ENCODE measurements at places on chromosomes 4 and X.
A peak's percentile ranks its signal among the peaks of the same experiment; 100 is the strongest.

DNA sequence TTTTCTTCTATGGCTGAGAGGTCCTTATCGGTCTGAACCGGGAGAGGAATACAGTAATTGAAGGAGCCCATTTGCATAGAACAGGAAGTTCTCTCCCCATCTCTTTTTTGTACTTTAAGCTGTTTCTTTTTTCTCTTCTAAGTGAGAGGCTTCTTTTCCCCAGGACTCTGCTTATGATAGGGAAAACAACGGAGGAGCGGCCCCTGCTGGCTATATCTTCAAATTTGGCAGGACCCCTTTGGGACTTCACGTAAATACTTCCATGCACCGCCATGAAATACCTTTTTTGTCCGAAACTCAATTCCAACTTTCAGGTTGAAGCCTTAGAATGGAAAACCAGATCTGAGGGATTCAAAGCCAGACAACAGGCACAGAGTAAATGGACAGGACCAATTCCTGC, 1153.0 kb upstream of the INTU start:
- DNase-seq, result no peak

DNA sequence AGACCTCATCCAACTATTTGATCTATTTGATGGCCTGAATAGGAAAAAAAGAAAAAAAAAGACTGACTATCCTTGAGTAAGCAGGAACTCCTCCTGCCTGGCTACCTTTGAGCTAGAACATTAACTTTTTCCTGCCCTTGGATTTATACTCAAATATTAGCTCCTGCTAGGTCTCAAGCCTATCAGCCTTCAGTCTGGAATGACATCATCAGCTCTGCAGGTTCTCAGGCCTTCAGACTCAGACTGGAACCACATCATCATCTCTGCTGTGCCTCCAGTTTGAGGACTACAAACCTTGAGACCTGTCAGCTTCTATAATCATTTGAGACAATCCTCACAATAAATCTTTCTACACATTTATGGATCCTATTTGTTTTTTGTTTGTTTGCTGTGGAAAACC, 754.0 kb upstream of the SLIT2 start:
- DNase-seq, result no peak

DNA sequence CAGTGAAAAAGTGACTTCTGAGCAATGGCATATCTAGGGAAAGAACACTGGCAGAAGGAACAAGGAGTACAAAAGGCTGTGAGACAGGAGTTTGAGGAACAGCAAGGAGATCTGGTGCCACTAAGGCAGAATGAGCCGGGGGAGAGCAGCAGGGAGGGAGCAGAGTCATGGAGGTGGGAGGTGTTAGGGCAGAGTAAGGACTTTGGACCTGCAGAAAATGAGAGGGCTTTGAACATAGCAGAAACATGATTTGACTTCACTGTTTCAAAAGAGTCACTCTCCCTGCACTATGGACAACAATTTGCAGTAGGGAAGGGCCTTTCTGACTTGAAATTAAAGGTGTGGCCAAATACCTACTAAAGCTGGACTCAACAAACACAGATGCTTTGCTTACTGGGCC, 356.2 kb downstream of the ADGRL3 start:
- DNase-seq, result no peak

- DNase-seq, result no peak
Observed at GRCh38 chrX:154517101-154517781, 1.2 kb upstream of the FAM3A start.

DNA sequence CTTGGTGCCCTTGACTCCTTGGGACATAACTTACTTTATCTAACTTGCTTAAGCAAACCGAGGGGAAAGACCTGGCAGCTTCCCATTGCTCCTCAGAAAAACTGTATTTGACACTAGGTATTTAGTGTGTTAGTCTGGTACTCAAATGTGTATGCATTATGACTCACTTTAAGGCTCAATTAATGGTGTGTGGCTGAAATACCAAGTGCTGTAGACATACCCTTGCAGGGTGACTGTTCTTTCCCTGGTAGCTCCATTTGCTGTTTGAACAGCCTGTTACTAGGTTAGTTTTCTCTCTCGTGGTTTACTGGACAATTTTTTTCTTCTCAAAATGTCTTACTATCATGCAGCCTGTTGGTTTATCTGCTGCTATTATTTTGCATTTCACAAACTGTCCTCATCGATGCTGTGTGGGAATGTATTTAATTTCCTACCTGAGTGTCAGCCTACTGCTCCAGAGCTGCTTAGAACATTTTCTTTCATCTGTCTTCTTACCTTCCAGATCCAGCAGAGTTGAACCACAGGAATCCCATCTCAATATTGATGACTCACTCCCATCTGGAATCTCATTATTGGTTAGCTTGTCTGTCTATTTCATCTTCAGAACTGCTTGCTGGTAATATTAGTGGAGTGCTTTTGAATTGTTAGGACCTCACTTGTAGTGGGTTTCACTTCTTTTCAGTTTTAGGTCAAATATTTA, 158.0 kb upstream of the FAT1 start:
- no peak for DNase-seq

- DNase-seq, result no peak
Observed at GRCh38 chr4:98564852-98565251, 93.6 kb downstream of the TSPAN5 start.

DNA sequence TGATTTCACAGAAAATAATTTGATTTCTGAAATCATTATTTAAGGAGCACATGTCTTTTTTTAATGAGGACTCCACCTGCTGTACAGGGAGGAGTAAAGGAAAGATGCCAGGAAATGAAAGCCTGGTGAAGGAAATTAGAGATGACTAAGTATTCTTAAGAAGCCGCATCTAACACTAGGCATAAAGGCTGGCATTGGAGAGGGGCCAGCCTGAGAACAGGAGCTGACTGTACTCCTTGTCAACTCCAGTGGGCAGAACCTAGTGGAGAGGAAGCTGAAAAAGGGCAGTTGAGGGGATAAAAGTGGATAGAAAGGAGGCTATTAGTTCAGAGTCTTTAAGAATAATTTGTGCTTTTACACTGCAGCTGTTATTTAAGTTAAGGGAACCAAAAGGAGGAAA, 393.0 kb downstream of the PPP1R2C start:
- DNase-seq, result no peak

- DNase-seq, result peak; percentile 39
Observed at GRCh38 chr4:108172753-108173598, 4.2 kb upstream of the LEF1 start.

DNA sequence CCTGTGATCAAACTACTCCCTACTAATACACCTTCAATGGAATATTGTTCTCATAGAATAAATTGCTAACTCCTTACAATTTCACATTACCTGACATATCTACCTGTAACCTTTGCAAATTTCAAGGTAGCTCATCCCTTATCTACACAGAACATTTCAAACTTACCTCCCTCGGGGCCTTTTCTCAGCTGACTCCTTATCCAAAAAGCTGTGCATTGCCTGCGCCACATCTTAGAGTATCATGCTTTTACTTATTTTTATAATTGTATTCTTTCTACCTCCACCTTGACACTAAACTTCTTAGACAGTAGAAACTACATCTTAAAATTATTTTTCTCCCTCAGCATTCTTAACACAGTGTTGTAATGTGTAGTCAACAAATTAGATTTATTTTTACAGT, 198.5 kb downstream of the FBXO8 start:
- DNase-seq, result no peak

DNA sequence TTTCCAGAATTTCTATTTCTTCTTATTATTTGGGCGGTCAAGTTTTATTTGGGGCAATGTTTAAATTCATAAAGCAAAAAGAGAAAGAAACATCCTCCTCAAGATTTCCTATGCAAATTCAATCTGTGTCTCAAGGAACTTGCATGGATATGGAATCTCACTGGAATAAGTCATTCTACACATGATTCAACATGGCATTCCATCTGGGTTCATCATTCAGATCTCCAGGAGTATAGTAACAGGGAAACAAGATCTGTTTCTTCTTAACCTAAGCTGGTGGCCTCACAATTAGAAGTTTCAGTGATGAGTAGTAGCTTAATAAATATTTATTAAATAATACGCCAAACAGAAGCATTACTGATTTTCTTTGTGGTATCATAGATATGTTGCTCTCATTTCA, 19.8 kb downstream of the KLHL34 start:
- no peak for DNase-seq

GRCh38 chr4:41681054-41681453, 67.5 kb downstream of the PHOX2B start:
- no peak for DNase-seq

DNA sequence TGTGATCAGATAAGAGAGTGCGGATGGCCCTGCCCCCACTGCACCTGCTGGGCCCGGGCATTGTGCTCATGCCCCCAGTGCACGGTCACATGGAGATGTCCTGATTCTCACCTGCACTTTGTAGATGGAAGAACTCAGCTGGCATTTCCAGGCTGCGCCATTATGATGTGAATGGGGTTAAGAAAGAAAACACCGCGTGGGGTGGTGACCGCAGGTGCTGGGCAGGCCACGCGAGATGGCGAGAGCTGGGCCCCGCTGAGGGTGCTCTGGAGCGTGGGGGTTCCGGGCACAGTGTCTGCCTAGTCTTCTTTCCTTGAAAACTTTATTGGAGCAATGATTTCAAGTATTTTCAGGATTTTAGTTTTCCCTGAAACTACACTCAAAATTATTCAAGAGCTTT, 17.8 kb upstream of the HGFAC start:
- DNase-seq, result no peak

- no peak for DNase-seq
Observed at GRCh38 chrX:131201986-131202385, 87.1 kb downstream of the IGSF1 start.

DNA sequence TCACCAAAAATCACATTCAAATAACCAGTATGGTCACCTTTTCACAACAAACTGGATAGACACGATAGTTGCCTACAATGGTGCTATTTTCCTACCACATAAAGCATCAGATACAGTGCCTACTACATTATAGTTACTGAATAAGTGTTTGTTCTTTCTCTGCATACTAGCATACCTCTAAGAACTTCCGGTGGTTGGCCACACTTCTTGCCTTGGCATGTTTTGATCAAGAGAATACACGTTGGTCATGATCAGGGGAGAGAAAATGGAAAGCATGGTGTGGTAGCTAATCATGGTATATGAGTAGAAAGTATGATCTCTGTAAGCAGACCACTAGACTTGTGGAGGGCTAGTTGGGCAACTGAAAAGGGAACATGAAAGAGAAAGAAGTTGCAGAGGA, 322.8 kb upstream of the DIAPH2 start:
- no peak for DNase-seq

- no peak for DNase-seq
Observed at GRCh38 chr4:147362938-147363337, 118.0 kb upstream of the EDNRA start.

GRCh38 chrX:72714478-72714916, 391 bp upstream of the PHKA1 start:
- DNase-seq, result no peak

- no peak for DNase-seq
Observed at GRCh38 chr4:6908432-6909112, 1.1 kb upstream of the TBC1D14 start.

- no peak for DNase-seq
Observed at GRCh38 chr4:81204571-81204970, 10.5 kb downstream of the PRKG2 start.

- DNase-seq, result no peak
Observed at GRCh38 chr4:130738233-130738632, 1642.3 kb downstream of the C4orf33 start.

DNA sequence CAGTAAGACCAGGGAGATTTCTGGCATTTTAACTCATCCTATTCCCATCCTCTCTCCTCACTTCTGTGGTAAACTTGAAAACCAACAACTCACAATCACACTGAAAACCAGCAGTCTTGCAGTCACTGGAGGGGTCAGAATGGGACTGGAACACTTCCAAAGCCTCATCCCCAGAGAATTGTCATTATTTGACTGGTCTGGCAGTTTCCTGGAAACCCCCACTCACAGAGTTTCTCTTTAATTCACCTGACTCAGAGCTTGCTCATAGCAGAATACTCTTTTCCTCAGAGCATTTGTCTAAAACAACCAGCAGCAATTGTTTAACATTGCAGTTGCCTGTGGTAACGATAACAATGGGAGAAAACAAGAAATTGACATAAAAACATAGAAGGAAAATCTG, 7.3 kb upstream of the RAB9B start:
- no peak for DNase-seq

DNA sequence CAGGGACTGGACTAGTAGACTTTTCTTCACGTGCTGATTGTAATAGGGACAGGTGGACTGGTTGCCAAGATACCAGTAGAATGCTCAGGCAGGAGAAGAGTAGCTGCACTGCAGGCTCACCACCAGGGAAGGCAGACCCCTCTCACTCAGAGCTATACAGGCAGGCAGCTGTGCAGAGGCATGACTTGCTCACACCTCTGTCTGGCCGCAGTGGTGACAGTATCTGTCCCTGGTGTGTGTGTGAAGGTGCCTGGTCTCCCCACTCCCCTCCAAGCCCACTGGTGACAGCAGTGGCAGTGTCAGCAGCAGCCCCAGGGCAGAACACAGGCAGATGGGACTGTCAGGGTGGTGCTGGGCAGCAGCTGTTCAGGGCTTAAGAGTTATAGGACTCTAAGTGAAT, 140.7 kb downstream of the RPS6KA6 start:
- no peak for DNase-seq

GRCh38 chr4:182207830-182208396, 35.3 kb upstream of the TENM3 start:
- DNase-seq, result no peak

DNA sequence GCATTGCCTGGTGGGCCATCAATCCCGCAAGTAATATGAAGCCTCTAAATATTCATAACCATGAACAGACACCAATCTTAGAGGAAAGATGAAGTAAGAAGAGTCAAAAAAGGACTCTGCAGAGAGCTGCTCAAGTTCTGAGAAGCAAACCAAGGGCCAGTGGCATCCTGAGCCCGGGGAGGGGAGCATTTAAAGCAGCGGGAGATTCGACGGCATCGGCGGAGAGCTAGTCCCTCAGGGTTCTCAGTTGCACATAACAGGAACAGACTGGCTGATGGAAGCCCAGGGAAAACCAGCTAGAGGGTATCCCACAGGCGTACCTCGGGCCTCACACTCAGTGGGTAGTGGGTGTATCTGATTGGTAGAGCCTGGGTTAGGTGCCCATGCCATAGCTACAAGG, 4.9 kb upstream of the PNMA6E start:
- DNase-seq, result no peak

DNA sequence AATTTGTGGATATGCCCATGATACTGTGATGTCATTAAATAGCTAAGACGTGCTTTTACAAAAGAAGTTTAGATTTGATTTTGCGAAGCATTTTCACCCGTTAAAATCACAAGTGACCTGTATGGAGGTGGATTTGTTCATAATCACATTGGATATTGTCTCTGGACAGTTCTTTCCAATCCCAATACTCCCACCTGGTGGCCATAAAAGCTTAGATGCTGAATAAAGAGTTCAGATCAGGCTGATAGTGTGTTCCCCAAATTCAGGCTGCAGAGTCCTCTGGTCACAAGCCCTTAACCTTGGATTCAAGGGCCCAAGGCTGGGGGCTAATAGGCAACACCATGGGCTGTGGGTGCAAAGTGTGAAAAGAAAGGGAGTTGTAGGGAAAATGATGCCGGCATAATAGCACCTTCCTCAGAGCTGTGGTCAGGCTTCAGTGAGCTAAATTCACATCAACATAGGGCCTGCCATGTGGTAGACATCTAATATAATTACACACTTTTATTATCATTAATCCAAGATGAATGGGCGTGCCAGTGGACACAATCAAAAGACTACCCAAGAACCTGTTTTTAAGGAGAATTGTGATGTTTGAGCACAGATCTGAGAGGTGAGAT, 28.1 kb downstream of the SMIM43 start:
- DNase-seq, result no peak

- DNase-seq, result no peak
Observed at GRCh38 chr4:56690393-56690792, 9.3 kb upstream of the HOPX start.
